Inflammatory macrophage treated with lipopolysaccharide for 1 hour (primary cell): ENCODE measurements at places on chromosomes 16 and 17.

GRCh38 chr17:35345926-35346771 is 27.3 kb downstream of the SLFN11 start:
- peak; percentile 90 for DNase-seq

DNA sequence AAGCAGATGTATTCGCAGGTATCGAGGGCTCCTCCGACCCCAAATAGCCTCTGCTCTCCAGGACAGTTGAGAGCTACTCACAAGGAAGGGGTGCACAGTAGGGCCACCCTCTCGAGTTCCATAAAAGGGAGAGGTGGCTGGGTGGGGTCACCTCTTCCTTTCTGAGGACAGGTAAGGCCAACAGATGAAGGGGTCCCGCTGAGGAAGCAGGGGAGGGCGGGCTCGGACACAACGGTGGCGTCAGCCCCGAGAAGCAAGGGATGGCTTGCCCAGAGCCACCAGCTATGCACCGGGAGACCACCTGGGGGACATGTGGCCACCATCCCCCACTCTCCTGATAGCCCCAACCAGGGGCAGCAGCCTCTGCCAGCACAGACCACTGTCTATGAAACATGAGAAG is 15.1 kb upstream of the CYTH1 start:
- DNase-seq, result no peak

DNA sequence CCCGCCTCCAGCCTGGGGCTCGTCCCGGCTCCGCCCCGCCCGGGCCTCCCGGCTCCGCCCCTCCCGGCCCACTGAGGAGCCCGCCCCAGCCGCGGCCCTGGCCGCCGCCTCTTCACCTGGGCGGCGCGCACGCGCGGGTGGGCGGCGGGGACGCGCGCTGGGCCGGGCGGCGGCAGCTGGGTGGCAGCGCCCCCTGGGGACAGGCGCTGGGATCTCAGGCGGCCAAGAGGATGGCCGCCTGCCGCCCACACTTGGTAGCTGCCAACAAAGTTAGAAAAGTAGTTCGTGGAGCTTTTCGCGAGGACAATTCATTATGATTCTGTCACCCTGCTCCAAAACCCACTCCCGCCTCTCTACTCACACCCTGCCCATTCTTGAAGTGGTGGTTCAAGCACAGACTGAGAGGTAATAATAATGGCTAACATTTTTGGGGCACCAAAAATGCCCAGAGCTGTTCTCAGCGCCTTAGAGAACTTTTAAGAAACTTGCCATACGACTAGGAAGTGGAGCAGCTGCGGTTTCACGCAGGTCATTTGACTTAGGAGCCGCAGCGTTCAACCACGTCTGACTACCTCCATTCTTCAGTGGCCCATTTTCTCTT is 340 bp upstream of the MYO1D start:
- DNase-seq, result peak; percentile 84

DNA sequence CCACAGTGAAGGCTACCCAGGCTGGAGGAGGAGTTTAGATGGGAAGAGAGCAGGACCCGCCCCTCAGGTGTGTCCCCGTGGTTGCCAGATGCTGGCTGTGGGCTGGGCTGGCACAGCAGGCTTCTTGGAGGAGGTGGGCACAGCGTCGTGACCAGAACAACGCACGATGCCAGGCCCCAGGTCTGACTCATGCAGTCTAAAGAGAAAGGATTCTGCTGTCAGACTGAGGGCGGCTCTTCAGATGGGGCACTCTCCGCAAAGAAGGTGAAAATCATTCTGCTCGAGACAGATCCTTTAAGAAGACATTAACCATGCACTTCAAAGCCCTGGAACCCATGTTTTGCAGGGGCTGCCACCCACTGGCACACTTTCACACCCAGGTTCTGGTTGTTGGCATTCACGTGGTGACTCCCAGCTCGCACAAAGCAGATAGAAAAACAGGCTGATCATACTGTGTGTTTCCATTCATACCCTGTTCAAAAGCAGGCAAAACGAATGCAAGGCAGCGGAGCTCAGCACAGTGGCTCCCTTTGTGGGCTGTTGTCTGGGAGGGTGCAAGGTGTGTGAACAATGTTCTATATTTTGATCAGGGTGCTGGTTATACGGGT is 19.0 kb downstream of the CACNG4 start:
- DNase-seq, result no peak

- DNase-seq, result no peak
These were observed 42.6 kb downstream of the ANKFY1 start for GRCh38 chr17:4221163-4221562.

- DNase-seq, result no peak
These were observed 59.9 kb upstream of the DLX4 start for GRCh38 chr17:49908782-49909714.

- peak; percentile 66 for DNase-seq
These were observed 199.0 kb downstream of the MSI2 start for GRCh38 chr17:57455063-57455914.

DNA sequence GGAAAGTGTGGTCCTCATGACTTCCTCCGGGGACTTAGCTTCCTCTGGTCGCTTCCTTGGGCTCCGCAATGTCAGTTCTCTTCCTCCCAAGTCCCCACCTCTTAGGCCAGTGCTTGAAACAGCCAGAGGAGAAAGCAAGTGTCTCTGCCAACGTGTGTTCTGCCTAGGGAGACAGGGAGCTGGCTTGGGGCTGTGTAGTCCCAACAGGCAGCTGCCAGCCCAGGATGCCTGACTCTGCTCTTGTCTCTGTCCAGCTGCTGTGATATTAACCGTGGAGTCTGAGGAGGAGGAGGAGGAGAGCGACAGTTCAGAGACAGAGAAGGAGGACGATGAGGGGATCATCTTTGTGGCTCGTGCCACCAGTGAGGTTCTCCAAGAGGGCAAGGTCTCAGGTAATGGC is 13.5 kb upstream of the PLEKHG4 start:
- DNase-seq, result no peak

GRCh38 chr17:80760511-80760911 is 215.9 kb downstream of the RPTOR start:
- DNase-seq, result no peak

GRCh38 chr16:31179219-31179746 is 656 bp upstream of the FUS start:
- DNase-seq, result no peak

GRCh38 chr16:57867000-57867561 is 64.8 kb upstream of the KIFC3 start:
- no peak for DNase-seq

- no peak for DNase-seq
These were observed 19.9 kb upstream of the MMD start for GRCh38 chr17:55441544-55441943.

- no peak for DNase-seq
These were observed 22.4 kb upstream of the DYNLRB2 start for GRCh38 chr16:80518436-80518835.

DNA sequence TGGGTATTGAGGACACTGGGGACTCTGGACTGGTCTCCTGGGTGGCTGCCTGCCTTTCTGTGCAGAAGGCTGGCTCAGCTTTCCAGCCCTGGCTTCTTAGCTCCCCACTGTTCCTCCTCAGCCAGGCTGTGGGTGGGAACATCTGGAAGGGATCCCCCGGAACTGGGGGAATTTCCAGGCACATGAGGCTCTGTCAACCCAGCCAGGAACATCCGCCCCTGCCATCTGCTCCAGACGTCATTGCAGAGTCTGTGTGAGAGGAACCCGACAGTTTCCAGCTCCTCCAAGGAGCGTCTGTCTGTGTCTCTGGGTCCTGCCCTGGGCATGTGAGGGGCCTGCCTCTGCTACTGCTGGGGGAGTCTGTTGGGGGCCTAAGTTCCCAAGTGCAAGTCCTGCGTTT is 36.2 kb upstream of the CRHR1 start:
- no peak for DNase-seq
